ENCODE measurements at places on chromosomes 6 and 20.

DNA sequence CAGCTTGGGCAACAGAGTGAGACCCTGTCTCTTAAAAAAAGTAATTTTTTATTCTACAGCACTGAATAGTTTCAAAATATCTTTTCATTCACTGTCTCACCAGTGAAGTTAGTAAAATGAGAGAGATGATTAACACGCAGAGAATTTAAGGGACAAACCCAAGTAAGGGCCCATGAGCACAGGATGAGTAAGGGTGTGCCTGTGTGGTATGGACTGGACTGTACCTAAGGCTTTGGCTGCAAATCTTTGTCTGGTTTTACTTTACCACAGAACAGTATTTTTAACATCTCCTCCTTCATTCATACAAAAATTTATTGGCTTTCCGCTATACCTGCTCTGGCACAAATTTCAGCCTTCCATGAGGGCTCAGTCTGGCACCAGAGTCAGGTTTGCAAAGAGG, 433.3 kb downstream of the UTRN start:
- DNase-seq, result no peak

- DNase-seq, result peak; percentile 20
These were observed 78.8 kb upstream of the MAP7 start for GRCh38 chr6:136628996-136629395.

DNA sequence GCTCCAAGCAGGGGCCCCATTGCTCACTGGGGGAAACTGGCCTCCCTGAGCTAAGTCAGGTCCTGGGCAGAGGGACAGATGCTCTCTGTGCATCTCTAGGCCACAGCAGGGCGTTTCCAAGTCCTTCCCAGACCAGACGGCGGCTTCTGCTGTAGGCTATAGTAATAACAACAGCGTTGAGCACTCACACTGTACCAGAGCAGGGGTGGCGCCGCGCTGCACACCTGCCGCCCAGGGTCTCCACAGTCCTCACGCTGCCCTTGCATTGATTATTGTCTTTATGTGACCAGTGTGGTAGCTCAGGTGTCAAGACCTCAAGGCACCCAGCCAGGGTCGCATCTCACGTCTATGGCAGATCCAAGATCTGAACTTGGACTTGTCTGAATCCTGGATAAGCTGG, 14.9 kb upstream of the CCN5 start:
- no peak for DNase-seq

DNA sequence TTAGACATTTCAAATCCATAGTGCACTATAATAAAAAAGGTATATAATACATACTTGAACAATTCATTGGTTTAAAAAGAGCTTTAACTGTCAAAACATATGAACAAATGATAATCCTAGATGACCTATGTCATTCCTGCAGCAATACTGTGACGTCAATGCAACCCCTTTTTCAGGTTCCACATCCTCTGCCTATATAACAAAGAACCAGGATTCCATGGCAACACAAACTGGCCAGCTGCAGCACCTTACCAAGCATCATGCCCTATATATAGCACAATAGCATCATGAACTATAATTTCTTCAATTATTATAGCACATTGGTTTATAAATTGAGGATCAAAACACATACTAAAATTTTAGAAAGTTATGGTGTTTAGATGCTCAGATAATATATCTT, 578 bp upstream of the PTCHD4 start:
- no peak for DNase-seq

DNA sequence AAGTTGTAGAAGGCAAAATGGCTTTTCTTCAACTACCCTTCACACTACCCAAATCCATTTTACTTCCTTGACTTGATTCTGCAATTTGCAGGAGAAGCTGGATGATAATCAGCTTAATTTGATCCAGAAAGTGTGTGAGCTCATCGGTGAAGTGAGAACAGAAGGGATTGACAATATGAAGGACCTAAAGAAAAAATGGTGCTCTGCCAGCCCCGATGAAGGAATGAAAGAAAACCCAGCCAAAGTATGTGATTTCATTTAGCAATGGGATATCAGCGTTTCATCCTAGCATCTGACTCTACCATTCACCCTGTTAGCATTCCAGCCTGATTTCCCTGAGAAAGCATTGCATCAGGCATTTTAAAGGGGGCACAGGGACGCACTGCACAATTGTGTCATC, 41.5 kb downstream of the CD164 start:
- DNase-seq, result no peak

DNA sequence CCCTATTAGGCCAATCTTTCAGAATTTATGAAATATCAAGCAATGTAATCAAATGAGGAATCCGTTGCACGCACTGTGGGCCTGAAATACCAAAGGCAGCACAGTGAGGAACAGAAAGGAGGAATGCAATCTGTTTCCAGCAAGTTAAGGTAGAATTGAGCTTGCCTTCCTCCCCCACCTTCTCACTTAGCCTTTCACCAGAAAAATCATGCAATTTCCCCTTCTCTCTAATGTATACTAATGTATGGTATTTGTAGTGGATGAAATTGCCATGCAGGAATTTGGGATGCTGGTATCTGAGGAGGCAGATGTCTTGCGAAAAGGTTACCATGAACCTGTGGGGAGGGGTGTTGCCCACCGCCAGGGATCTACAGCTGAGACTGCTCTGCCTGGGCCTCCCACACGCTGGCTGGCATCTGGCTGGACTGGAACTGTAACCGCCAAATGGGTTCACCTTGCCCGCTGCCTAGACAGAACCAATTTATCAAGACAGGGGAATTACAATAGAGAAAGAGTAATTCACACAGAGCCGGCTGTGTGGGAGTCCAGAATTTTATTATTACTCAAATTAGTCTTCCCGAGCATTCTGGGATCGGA, 222.4 kb upstream of the MYLIP start:
- DNase-seq, result no peak

GRCh38 chr6:108589244-108589791, 28.6 kb downstream of the FOXO3 start:
- peak; percentile 60 for DNase-seq

- DNase-seq, result no peak
These were observed 14.8 kb upstream of the MAS1L start for GRCh38 chr6:29502597-29502996.

- no peak for DNase-seq
These were observed 6.3 kb downstream of the GABRR2 start for GRCh38 chr6:89308525-89309395.

GRCh38 chr6:138682704-138683527, 90.7 kb upstream of the CCDC28A start:
- no peak for DNase-seq

DNA sequence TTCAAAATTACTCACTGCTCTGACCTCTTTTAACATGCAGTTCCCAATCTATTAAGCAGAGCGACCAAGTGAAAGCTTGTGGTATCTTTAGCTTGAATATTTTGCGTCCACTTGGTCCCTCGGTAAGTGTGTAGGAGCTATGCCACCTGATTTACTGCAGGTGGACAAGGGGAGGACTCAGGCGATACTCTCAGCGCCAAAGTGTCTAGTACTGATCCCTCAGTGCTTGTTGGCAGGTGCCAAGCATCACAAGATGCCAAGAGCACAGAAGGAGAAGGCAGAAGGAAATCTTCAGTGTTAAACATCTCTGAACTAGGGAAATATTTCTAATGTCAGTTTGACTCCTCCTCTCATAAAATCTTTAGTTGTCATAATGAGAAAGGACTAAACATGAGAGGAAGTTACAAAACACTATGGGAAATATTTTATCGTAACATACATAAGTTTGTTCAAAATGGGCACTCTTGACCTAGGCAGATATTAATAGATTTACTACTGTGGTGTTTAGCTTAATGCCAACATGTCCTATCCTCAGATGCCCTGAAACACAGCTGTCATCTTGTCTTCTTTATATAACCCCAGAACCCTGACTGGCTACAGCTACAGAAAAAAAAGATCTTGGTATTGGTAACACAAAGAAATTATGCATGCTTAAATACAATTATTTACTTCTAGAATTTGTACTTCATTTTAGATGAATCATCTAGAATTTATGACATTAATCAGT, 19.5 kb downstream of the NHLRC1 start:
- DNase-seq, result no peak

- DNase-seq, result peak; percentile 94
These were observed 94.2 kb upstream of the KCNK16 start for GRCh38 chr6:39416728-39417127.

DNA sequence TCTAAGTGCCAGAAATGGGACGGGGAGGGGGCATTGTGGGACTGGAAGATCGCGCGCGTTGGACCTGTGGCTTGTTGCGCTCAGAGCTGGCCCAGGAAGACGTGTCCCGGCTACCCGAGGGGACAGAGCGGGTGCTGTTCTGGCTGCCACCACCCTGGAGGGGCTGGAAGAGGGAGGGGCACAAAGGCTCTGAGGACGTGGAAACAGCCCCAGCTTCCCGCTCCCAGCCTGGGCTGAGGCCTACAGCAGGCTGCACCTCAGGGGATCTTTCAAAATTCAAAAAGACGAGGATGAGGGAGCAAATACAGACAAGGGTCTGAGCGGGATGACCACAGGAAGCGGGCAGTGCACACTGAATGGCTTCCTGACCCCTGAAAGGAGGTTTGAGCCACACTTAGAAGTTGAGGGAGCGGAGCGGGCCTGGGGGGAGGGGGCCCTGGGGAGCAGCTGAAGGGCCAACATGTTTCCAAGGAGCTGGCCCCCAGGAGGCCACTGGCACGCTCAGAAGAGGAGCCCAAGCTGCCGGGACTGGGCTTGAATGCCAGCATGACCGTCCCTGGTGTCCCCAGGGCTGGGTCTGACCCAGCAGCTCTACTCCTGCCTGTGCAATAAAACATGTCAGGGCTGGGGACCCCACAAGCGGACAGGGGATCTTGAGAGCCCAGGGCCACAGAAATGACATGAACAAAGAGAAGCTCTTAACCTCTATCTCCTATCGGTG, 1.3 kb downstream of the OXT start:
- no peak for DNase-seq

Data from SJSA1 (cell line).